ENCODE measurements at places on chromosomes 13 and 19. TPM values are rescaled to one million over a fixed set of nuclear protein-coding genes. Genes with fewer than 3 reads are reported as not detected.

The DPF1 gene
- polyA plus RNA-seq = 0.50 TPM

The HSPB6 gene
- 101 TPM for polyA plus RNA-seq

The LIM2 gene
- polyA plus RNA-seq = not detected

The IFNL4 gene
- not detected for polyA plus RNA-seq

The ARHGEF18 gene
- polyA plus RNA-seq = 2.5 TPM

The LHB gene
- polyA plus RNA-seq = not detected

The SPRY2 gene
- polyA plus RNA-seq = 28.5 TPM

The FCER2 gene
- polyA plus RNA-seq = 0.08 TPM

The BEST2 gene
- polyA plus RNA-seq = not detected

The CACNG7 gene
- polyA plus RNA-seq = 0.02 TPM

The ZNF701 gene
- polyA plus RNA-seq = 7.3 TPM

The PEAK3 gene
- polyA plus RNA-seq = 0.10 TPM

The MAMSTR gene
- 3.7 TPM for polyA plus RNA-seq

The TJP3 gene
- not detected for polyA plus RNA-seq

The HIF3A gene
- 10.8 TPM for polyA plus RNA-seq

The ELSPBP1 gene
- 0.55 TPM for polyA plus RNA-seq

The SHD gene
- 0.86 TPM for polyA plus RNA-seq

The NKPD1 gene
- not detected for polyA plus RNA-seq

The CNMD gene
- polyA plus RNA-seq = not detected

The PSG7 gene
- polyA plus RNA-seq = 0.13 TPM

The GGACT gene
- 2.7 TPM for polyA plus RNA-seq

The AXL gene
- 18.1 TPM for polyA plus RNA-seq
